ENCODE measurements at places on chromosomes 6 and 20. TPM values are rescaled to one million over a fixed set of nuclear protein-coding genes. Genes with fewer than 3 reads are reported as not detected.
A peak's percentile ranks its signal among the peaks of the same experiment; 100 is the strongest.

DNA sequence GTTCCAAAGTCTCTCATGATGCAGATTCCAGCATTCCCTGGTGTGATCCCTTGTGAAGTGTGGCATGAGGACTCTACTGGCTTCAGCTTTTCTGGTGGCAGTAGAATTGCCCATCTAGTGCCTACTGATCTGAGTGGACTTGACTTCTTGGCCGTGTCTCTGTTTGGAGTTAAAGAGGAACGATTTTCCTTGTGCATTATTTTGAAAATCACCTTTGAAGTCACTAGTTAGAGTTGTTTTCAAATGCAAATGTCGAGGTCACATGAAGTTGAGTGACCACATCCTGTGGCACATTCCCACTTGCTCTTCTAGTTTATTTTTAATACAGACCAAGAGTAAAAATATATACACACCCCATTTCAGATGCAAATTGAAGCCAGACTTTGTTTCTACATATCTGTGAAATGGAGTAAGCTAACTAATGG lies 270.7 kb upstream of the TAB2 start:
- peak; percentile 49 for DNase-seq

- DNase-seq = no peak
These were observed 21.0 kb downstream of the XRN2 start for GRCh38 chr20:21324126-21324525.

DNA sequence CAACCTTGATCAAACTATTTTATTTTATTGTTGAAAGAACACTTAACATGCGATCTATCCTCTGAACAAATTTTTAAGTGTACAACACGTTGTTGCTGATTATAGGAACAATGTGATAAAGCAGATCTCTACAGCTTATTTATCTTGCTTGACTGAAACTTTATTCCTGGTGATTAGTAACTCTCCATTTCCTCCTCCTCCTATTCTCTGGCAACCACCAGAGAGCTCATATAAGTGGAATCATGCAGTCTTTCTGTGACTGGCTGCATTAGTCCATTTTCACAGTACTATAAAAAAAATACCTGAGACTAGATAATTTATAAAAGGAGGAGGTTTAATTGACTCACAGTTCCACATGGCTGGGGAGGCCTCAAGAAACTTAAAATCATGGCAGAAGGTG lies 218.1 kb downstream of the LRFN2 start:
- DNase-seq = no peak

GRCh38 chr20:1302685-1303541 lies 26.0 kb downstream of the SDCBP2 start:
- DNase-seq = no peak

DNA sequence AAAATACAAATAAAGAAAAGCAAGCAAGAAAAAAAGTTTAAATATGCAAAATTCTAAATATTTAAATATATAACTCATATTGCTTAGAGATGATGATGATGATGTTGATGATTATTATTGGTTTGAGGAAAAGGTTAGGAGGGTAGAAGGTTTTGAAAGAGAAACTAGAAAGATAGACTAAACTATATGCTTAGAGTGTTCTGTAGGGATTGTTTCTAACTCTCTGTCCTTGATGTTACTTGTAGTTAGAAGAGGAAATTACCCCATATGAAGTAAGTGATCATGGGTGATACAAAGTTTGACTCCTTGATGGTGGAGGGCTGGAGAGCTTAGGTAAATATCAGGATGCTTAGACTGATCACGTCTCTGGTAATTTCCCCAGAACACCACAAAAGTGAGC lies 159.5 kb downstream of the MEI4 start:
- no peak for DNase-seq

RIOK1 gene
- 25.8 TPM for total RNA-seq

ABRACL gene
- total RNA-seq = 174 TPM

SPEF1 gene
- 0.17 TPM for total RNA-seq

- no peak for DNase-seq
These were observed 135.3 kb upstream of the ARMC2 start for GRCh38 chr6:108712946-108713345.

GRCh38 chr6:135828021-135828420 lies 23.5 kb upstream of the PDE7B start:
- DNase-seq = no peak

FNDC11 gene
- total RNA-seq = 0.57 TPM

DNA sequence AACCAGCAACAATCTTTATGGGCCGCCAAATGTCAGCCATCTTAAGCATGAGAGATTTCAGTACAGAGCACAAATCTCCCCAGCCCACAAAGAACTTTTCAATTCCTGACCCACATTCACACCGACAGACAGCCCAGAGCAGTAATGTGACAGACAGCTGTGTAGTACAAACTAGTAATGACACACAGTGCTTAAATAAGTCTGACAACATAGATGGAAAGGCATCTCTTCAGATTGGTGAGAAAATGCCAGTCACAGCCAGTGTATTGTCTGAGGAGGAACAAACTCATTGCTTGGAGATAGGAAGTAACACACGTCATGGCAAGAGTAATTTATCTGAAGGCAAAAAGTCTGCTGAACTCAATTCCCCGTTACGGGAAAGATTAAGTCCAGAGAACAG lies 36.0 kb downstream of the KIZ start:
- no peak for DNase-seq

GRCh38 chr6:6039946-6040509 lies 33.3 kb upstream of the NRN1 start:
- DNase-seq = no peak

DNPH1 gene
- 48.6 TPM for total RNA-seq

SLC13A3 gene
- total RNA-seq = not detected

DEFB132 gene
- total RNA-seq = not detected

EYA2 gene
- not detected for total RNA-seq

GRCh38 chr6:137176729-137177128 lies 3.3 kb upstream of the IL22RA2 start:
- DNase-seq = no peak

DNA sequence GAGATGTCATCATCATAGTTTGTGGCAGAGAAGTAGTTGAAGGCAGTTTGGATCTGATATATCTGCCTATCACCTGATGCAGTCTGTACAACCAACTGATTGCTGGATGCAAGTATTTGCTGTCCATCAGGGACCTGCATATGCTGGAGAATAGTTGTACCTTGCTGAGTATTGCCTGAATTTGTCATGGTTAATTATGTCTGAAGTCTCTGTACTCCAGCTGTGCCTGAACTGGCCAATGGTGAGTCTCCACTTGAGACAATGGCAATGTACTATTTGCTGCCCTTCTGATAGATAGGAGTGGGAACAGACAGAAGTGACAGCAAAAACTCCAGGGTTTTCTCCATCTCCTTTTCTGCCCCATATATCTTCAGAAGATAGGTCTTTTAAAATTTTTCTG lies 531.5 kb downstream of the EPHA7 start:
- DNase-seq = no peak

- DNase-seq = no peak
These were observed 20.7 kb downstream of the FOXO3 start for GRCh38 chr6:108581237-108581931.

BEND6 gene
- not detected for total RNA-seq

MTFR2 gene
- 26.3 TPM for total RNA-seq

- no peak for DNase-seq
These were observed 1272.1 kb upstream of the ADGRB3 start for GRCh38 chr6:67362976-67363375.

Data from activated CD4-positive, alpha-beta T cell treated with anti-CD3 and anti-CD28 coated beads, Interleukin-2, amount 10 ng/mL, durations not matched to agents 7 days and 5 days (primary cell).